ENCODE measurements at places on chromosomes 3 and 15. TPM values are rescaled to one million over a fixed set of nuclear protein-coding genes. Genes with fewer than 3 reads are reported as not detected.

DNA sequence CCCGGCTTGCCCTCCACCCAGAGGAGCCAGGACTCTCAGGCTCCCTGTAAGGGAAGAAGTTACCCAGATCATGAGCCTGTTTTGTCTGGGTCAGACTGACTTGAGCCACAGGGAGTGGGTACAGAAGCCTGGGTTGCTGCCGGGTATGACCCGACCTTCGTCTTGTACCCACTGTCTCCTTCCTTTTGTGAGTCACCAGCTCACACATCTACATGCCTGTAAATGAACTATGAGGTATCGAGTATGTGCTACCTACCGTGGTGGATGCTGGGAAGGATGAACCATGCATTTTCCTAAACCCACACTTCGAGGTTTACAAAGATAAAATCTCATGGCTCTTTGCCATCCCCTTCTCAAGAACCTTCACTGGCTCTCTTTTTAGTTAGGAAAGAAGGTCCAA is 56.9 kb downstream of the CACNA1D start:
- no peak for DNase-seq

DNA sequence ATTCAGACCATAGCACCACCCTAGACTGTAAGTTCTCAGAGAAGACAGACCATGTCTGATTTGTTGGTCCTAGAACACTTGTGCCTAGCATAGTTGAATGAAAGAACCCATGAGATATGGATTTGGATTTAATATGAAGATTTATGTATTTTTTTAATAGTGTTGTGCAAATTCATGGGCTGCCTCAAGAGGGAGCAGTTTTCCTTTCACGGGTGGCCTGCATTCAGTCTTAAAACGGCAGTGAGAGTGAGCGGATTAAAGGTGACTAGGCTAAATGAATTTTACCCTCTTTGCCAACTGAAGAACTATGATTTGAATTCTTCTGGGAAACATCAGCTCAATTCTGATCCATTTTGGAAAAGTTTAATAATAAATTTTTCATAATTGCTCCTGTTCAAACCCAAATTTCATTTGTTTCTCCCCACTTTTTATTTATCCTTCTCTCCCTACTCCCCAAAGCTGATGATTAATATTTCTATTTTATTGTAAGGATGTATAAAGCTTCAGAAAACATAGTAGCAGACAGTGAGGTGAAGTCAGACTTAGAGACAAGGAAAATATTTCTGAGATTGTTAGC is 67.3 kb downstream of the MORC1 start:
- peak; percentile 56 for DNase-seq

GRCh38 chr15:62572797-62573196 is 407.7 kb upstream of the C2CD4B start:
- no peak for DNase-seq

DNA sequence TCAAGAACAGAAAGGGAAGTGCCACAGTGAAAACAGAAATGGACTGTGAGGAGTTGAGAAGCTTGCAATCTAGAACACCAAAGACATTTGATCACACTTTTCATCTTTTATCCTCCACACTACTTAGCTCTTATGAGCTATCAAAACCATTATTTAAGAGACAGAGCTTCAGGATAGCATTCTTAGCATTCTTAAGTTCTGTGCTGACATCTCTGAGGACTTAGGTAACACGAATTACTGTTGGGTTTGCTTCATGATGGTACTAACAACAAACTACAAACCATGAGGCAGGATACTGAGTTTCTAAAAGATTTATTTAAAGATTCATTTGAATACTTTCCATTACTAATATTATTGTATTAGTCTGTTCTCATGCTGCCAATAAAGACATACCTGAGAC is 1038.6 kb downstream of the TUSC7 start:
- DNase-seq, result no peak

CTXN2 gene
- total RNA-seq, result not detected

DNA sequence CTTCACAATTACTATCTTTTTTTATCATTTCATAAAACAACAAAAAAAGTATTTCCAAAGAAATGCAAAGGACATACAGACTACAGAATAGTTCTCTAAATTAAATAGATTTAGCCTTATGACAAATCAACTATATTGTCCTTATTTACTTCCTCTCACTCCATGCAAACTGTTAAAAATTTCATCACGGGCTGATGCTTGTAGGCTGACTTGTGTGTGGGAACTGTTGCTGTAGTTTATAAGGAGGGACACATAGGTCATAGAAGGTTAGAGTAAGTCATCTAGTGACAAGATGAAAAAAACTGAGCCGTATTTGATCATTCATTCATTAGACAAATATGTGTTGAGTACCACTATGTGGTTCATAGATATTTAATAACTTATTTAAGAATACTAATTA is 232.5 kb upstream of the TBL1XR1 start:
- no peak for DNase-seq

DNA sequence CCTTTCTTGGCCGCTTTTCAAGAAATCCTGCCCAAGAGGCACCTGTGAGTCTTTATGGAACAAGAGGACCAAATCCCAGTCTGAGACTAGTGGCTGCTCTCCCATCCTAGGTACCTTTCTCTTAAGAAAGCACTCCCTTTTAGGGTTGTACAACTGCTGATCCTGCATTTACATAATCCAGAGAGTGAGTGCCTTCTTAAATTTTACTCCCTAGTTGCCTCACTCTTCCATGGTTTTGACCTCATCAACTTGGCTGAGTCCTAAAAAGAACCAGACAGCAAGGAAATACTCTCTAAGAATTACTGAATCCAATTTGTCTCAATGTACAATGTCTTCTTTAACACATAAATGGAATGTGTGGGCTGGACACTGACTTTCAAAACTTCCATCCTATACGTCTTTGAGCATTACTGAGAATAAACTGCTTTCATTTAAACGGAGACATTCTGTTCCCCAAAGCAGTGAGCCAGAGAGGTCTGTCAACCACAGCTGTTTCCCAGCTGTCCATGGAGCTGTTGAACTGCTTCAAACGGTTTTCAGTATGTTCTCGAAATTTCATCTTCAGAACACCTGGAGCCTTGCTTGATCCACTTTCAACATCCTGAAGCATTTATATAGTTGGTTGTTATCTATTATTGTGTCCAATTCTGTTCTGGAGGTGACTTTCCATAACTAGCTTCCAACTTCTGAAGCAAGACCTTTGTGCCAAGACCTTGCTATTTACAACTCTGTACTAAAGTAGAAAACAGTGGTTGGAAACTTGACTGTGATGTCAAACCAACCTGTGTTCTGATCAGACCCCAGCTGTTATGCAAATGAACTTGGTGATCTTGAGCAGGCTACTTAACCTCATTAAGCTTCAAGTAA is 179.1 kb downstream of the SLC9A9 start:
- DNase-seq, result no peak
